ENCODE measurements at places on chromosomes 11 and 22.

DNA sequence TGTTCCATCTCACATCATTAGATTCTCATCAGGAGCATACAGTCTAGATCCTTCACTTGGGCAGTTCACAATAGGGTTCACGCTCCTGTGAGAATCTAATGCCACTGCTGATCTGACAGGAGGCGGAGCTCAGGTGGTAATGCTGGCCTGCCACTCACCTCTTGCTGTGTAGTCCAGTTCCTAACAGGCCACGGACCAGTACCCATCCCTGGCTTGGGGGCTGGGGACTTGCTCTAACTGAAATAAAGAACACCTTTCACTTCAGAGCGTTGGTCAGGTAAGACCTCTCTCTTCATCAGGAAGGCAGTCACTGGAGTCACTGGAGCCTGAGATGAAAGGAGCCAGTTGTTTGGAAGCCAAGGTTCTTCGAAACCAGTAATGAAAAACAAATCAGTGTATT is 41.7 kb downstream of the PRMT3 start:
- no peak for DNase-seq

DNA sequence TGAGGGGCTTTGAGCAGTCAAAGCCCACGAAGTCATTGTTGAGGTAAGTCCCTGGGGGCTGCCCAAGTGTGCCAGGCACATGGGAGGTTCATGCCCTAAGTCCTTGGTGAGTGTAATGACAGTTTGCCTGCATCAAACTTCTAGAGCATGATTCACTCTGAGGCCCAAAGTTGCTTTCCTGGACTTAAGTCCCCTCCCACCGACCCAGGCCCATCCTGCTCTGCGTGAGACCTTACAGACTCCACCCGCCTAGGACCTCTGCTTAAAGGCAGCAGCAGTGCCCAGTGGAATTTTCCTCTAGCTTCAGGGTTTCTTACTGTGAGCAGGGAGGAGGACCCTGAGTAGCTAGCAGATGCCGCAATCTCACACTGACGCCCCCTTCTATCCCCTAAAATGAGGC is 5.7 kb upstream of the PVALB start:
- no peak for DNase-seq

DNA sequence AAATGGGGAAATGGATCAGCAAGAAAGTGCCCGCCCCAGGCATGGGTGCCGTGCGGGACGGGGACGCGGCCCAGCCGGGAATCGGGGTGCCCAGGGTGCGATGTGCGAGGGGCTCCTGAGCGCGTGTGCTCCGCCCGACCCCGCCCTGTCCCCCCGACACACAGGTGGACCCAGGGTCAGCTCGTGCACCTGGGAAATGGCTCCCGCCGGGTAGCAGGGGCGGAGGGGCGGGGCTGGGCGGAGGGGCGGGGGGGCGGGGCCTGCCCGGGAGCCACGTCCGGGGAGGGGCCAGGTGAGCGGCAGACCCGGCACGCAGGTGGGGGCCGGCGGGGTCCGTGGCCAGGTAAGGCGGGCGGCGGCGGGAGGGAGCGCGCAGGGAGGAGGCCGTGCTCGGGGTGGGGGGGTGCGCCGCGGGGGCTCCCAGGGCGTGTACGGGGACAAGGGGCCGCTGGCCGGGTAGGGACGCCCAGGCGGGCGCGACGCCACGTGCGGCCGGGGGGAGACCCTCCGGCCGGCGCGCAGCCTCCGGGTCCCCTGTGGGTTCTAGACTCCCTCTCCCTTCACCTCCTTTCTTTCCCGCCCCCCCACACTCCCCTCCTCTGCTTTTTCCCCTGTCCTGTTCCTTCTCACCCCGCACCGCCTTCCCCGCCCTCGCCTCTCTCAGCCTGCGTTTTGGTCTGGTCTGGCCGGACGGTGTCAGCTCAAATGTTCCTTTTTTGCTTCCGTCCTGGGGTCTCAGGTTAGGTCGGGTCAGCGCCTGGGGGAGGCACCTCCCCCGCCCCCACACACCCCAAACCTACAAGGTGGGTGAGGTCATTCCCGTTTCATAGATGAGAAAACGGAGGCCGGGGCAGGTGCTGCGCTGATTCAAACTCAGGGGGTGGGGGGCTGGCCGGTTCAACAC is at the start of gene ARHGAP8:
ARHGAP8 (plus strand) TSS at position 291 of the 904 bp plus-strand sequence. CDS start 33,953 bp downstream, outside the sequence.
- DNase-seq = no peak

DNA sequence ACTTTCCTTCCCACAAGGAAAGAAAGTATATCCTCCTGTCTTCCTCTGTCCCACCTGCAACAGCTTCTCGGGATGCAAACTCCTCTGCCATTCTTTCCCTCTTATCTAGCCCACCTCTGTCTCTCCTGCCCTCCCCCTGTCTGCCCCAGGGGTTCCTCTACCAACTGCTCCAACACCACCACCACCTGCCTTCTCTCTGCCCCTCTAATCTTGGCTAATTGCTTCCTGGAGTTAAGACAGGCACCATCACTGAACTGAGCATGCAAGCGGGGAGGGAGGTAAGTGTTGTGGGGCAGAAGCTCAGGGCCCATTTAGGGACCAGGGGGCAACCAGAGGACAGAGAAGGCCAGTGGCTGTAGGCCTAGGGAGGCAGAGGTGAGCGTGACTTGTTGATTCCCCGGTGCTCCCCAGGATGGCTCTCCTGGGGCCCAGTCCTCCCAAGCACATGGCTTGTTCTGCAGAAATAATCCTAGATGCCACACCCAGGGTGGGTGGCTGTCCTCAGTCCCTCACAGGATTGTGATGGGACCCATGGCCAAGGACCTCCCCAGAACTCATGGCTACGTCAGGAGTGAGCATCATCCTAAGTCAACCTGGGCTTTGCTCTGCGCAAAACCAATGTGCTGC is 111.1 kb downstream of the TP53I11 start:
- no peak for DNase-seq

GRCh38 chr11:86620891-86621521 is 51.4 kb downstream of the ME3 start:
- DNase-seq = no peak

GRCh38 chr11:117717485-117718314 is 79.3 kb downstream of the DSCAML1 start:
- no peak for DNase-seq

GRCh38 chr11:117932426-117932825 is 3.2 kb upstream of the TMPRSS13 start:
- no peak for DNase-seq
